Stimulated activated CD4-positive, alpha-beta T cell treated with anti-CD3 and anti-CD28 coated beads, Interleukin-15, amount 100 ng/mL, for 24 hours (primary cell): ENCODE measurements at places on chromosomes 4 and X.

DNA sequence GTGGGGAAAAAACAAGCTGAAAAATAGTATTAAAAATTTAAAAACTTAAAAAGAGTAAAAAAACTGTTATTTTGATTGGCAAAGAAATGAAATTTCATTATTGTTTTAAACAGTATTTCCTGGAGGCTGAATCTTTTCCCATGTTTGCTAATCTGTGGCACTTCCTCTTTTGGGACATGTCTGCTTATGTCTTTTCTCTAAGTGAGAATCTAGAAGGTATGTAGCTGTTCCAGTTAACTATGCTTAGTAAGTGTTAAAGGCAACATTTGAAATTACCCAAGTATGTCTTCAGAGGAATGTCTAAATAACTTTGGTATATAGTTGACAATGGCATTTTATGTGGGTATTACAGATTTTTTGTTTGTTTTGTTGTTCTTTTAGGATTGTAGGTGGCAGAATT lies 81.6 kb upstream of the TBC1D9 start:
- no peak for DNase-seq

GRCh38 chrX:121903961-121904360 lies 856.6 kb downstream of the GLUD2 start:
- DNase-seq, result no peak

- no peak for DNase-seq
These were observed 62.5 kb downstream of the CHRDL1 start for GRCh38 chrX:110733166-110733565.

DNA sequence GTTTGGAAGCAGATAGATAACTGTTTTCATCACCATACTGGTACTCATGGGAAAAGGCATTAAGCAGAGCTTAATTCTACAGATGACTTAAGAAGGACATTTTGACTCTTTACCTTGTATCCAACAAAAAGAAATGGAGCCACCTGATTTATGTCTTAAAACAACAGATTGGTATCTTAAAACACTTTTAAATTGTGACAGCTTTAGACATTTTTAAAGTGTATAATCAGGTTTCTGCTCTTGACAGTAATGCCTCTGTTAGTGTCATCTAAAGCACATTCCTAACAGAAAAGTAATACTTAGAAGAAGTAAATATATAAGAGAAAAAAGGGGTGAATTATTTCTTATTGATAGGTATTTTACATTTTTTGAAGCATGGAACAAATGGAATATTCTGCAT lies 55.9 kb downstream of the SPATA4 start:
- DNase-seq, result no peak

DNA sequence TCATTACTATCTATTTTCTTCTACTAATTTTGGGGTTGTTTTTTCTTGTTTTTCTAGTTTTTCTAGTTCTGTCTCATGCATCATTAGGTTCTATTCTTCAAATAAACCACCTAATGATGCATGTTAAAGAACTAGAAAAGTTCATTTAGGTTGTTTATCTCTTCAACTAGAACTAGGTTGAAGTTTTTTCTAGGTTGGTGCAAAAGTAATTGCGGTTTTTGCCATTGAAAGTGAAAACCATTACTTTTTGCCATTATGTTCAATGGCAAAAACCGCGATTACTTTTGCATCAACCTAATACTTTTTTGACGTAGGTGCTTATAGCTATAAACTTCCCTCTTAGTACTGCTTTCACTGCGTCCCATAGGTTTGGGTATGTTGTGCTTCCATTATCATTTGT lies 64.4 kb upstream of the SLC7A3 start:
- DNase-seq, result no peak

- DNase-seq, result no peak
These were observed 112.5 kb downstream of the RASGEF1B start for GRCh38 chr4:81359207-81359606.

DNA sequence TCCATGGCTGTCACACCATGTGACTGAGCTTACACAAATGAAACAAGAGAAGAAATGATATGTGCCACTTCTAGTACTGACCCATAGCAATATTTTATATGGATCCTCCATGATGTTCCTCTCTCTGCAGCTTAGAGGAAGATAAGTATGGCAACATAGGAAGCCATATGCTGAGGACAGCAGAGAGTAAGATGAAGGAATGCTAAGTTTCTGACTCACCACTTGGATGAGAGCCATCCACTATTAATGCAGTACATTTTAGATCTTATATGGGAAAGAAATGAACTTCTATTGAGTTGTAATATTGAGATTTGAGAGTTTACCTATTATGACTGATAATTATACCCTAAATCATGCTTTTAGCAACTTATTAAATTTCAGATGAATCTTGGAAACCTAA lies 386.9 kb upstream of the MAOA start:
- DNase-seq, result no peak

DNA sequence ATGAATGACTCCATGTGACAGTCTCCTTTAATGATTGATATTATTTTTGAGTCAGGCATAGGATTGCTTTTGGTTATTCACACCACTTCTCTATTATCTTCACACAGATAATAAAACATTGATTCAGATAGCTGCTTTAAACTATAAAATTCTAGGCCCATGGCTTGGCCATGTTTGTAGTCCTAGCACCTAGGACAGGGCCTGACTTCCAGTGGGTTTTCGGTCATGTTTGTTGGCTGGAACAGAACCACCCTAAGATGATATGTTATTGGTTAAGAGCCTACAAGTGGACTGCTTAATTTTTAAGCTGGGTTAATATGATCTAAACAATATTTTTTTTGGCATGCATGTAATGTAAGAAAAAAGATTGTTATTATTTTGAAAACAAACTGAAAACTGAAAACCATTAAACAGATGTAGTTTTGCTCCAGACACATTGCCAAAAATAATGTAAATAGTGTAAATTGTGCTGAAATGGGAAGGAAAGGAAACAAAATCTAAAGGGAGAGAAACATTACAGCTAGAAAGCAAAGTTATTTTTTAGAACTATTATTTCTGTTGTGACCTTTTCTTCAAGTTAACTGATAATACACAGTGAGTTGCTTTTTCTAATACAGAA lies 98.0 kb downstream of the FRAS1 start:
- no peak for DNase-seq

DNA sequence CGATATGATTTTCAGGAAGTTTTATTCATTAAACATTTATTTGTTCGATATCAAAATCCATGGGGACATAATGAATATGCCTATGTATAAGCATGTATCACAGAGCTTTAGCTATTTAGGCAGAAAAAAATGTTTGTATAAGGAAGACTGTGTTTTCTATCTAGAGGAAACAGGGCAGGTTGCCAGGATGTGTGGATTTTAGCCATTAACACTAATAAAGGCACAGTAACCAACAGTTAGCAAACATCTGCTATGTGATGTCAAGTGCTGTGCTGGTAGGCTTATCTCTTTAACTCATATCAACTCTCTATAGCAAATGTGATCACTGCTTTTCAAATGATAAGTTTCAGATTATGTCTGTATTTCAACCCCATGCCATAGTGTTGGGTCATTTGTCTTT lies 708.9 kb upstream of the HS3ST1 start:
- no peak for DNase-seq

DNA sequence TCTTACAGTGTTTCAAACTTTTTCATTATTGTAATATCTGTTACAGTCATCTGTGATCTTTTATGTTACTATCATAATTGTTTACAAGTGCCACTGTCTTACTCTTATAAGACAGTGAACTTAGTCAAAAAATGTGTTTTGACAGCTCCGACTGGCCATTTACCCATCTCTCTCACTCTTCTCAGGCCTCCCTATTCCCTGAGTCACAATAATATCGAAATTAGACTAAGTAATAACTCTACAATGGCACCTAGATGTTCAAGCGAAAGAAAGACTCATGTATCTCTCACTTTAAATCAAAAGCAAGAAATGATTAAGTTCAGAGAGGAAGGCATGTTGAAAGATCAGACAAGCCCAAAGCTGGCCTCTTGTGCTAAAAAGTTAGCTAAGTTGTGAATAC lies 184.2 kb downstream of the CDS1 start:
- DNase-seq, result no peak

- no peak for DNase-seq
These were observed 372.9 kb upstream of the NDST3 start for GRCh38 chr4:117661091-117662072.

DNA sequence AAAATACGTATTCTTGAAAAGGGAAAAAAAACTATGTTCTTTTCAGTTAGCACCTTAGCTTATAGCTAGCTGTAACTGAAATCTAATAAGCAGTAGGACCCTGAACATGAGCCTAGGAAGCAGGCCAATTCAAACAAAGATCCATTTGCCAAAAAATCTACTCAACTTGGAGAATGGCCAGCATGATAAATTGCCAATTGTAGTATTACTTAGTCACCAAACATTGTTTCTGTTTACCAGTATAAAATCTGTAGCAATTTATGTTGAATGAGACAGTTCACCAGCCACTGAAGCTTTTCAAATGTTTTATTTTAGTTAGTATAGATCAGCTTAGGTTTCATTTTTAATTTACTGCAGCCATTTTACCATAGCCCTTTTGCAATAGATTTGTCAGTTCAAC lies 323.6 kb upstream of the DIPK2B start:
- no peak for DNase-seq

DNA sequence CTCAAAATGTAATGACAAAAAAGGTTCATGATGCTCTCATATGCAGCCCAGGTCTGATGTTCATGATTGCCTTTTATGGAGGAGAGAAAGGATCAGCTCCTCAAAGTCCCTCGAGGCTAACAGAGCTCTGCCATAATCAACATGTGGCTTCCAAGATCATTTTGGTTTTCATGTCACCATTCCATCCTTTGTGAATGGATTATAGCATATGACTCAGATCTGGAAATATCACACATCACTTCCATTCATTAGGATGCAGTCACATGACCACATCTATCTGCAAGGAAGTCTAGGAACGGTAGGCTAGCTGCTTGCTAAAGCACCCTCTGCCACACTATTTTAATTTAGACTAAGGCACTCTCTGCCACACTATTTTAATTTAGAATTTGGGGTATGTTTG lies 77.6 kb downstream of the COX18 start:
- no peak for DNase-seq
